ENCODE measurements at places on chromosomes 7 and 10.

- no peak for DNase-seq
These were observed 37.7 kb downstream of the RBAK start for GRCh38 chr7:5083311-5083711.

DNA sequence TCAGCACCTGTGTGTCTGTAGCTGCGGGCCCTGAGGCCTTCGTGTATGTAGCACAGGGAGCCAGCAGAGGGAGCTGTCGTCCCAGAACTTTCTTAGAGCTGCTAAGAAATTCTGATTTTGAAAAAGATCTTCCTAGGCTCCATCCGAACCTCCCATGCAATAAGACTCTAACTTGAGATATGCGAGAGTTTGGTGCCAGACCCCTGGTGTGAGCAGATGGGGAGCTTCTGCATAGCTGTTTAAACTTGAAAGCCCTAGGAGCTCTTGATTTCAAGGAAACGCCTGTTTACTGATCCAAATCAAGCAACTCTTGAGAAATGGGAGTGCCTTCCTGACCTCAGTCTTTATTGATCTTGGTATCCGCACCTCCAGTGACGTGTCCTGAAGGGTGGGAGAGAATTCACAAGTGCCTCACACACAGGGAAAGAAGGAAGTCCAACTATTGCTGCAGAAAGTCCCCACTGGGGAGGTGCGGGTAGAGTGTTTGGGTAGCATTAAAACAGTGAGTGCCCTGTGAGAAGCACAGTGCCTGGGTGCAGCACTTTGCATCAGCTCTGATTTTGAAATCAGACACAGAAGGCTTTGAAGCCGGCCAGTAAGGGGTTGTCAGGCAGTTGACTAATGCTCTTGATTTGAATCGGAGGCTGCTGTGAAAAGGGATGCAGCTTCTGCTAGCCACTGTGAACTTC, 66.4 kb upstream of the STRIP2 start:
- DNase-seq, result peak; percentile 52

- DNase-seq, result no peak
These were observed 60.9 kb upstream of the ADGRA1 start for GRCh38 chr10:133026726-133027395.

GRCh38 chr7:138033241-138033640, 31.4 kb upstream of the CREB3L2 start:
- no peak for DNase-seq

- no peak for DNase-seq
These were observed 145.2 kb downstream of the LYZL1 start for GRCh38 chr10:29434111-29434510.

- no peak for DNase-seq
These were observed 58.8 kb downstream of the SHOC2 start for GRCh38 chr10:110978204-110978603.

DNA sequence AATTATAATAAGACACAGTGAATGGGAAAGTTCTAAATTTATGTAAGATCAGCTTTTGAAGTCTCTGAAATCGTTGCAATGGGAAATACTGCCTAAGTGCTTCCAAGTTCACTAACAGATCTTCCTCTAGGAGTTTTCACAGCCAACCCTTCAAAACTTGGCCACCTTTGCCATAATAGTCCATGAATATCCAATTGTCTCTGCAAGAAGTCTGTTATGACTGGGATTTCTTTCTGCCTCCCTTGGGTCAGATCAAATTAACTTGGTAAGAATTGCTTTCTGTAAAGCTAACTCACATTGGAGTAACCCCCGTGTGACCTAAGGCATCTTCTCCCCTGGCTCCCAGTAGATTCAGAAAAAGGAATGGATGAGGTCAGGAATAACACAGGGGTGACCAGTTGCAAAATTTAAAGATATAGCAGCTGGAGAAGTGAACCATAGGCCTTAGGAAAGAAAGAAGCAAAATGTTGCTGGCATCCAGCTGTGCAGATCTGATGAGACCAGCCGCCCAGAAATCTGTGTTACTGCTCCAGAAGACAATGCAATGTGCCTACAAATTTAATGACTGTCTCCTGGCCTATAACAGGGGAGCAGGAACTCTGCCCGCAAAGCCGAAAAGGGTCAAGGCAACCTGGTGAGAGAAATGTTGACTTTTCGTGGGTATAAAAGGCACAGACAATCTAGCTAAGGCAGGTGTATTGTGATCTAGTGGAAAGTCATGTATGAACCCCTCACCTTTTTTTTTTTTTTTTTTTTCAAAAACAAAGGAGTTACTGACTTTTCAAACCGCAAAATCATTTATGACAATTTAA, 7.5 kb upstream of the OPTN start:
- DNase-seq, result no peak

GRCh38 chr7:85185424-85186082, 1.3 kb downstream of the SEMA3D start:
- no peak for DNase-seq

DNA sequence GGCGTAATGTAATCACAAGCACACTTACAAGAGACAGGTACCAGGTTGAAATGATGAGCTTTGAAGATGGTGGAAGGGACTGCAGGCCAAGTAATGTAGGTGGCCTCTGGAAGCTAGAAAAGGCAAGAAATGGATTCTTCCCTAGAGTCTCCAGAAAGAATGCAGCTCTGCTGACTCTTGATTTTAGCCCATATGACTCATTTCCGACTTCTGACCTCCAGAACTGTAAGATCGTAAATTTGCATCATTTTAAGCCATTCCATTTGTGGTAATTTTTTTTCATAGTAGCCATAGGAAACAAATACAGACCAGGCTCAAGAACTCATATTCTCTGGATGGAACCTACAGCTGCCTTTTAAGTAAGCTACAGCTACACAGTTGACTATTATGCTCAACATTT, 315.5 kb downstream of the MAGI2 start:
- no peak for DNase-seq

- DNase-seq, result no peak
These were observed 349.7 kb downstream of the KIF20B start for GRCh38 chr10:90051053-90051452.

- DNase-seq, result no peak
These were observed 64.8 kb upstream of the MEOX2 start for GRCh38 chr7:15751191-15751701.

DNA sequence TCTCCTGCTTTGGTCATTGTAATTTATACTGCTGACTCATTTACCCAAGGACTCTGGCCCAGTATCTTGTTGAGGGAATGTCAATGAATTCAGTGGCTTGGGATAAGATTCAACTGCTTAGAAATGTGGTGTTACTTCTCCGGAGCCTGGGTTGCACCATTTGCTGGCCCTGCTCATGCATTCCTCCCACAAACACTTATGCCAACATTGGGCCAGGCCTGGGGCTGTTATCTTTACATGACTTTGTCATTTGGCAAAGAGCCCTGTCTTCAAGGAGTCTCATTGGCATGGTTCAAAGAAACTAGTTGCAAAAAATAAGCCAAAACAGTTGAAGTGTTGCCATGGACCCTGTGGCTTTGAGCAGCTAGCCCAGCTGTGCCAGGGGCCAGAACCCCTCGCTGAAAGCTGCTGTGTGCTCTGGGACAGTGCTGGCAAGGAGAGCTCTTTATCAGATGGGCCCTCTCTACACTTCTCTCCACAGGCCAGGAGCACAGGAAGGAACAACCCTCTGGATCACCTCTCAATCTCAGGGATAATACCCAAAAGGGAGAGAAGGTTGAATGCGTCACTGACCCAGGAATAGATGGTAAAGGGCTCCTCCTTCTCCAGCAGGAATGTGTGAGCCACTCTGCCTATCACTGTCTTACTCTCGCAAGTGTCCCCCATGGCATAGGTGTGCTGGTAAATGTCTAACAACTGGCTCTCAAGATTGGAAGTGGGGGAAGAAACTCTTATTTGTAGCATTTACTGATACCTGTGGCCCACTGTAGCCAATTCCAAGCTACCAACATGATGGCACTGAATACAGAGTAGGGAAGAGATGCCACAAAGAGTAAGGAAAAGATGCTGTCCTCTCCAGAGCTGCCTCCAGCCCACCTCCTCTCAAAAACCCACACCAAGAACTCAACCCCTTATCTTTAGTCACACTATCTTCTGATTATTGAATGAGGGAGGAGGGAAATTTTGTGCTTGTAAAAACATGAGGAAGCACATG, 23.5 kb upstream of the PDE1C start:
- DNase-seq, result no peak

DNA sequence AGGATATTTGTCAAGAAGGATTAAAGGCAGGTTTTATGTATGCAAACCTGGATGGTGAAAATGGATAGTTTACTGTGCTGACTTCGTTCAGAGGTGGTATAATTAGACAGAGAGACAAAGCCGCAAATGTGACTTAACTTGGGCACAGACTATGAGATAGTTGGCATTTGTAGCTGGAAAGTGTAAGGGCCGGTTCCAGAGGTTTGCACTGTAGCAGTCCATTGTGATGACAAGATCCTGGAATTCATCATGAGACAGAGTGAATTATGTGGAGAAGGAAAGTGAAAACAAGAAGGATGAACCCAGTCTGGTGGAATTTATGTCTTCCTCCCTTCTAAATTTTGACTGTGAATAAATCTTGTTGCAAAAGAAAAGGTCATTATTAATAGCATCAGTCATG, 139.0 kb downstream of the CNTNAP2 start:
- DNase-seq, result no peak

GRCh38 chr7:131919920-131920709, 363.7 kb upstream of the PODXL start:
- DNase-seq, result no peak

- no peak for DNase-seq
These were observed 89.6 kb upstream of the C7orf33 start for GRCh38 chr7:148500978-148501377.

GRCh38 chr7:57176928-57177635, 44.8 kb upstream of the ZNF479 start:
- DNase-seq, result no peak

All from stimulated activated CD4-positive, alpha-beta T cell treated with anti-CD3 and anti-CD28 coated beads, TNF-alpha, amount 100 ng/mL, for 4 hours (primary cell).